ENCODE measurements at places on chromosomes 2 and 18. TPM values are rescaled to one million over a fixed set of nuclear protein-coding genes. Genes with fewer than 3 reads are reported as not detected.

The BMP10 gene
- 0.25 TPM for total RNA-seq

The CTLA4 gene
- not detected for total RNA-seq

The CENPA gene
- total RNA-seq = not detected

The REG1B gene
- total RNA-seq = not detected

The CHRND gene
- total RNA-seq = not detected

The FAP gene
- total RNA-seq = 1.3 TPM

- DNase-seq = no peak
Observed at GRCh38 chr2:11305338-11305737, 39.1 kb downstream of the ROCK2 start.

GRCh38 chr2:146278881-146279280 lies 1565.9 kb upstream of the ACVR2A start:
- no peak for DNase-seq

The PRKAG3 gene
- 0.12 TPM for total RNA-seq

The COX5B gene
- total RNA-seq = 1,390 TPM

GRCh38 chr2:28506112-28506910 lies 10.5 kb downstream of the PLB1 start:
- no peak for DNase-seq

The BOLL gene
- not detected for total RNA-seq

The TCF23 gene
- total RNA-seq = 0.10 TPM

DNA sequence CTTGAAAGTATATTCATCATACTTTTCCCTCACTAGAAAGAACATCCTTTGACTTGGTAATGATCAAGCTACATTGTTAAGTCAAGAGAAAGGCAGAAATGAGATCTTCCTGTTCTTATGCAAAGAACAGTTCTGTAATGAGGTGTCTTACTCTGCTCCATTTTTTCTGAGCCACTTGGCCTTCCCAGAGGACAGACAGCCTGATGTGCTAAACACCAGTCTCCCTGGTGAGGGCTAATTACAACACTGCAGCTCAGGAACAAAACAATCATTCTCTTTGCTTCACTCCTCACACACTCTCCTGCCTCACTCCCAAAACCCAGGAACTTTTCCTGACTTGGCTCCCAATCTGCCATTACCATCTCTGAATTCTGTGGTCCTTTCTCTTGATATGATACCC lies 25.6 kb downstream of the TACR1 start:
- DNase-seq = no peak

DNA sequence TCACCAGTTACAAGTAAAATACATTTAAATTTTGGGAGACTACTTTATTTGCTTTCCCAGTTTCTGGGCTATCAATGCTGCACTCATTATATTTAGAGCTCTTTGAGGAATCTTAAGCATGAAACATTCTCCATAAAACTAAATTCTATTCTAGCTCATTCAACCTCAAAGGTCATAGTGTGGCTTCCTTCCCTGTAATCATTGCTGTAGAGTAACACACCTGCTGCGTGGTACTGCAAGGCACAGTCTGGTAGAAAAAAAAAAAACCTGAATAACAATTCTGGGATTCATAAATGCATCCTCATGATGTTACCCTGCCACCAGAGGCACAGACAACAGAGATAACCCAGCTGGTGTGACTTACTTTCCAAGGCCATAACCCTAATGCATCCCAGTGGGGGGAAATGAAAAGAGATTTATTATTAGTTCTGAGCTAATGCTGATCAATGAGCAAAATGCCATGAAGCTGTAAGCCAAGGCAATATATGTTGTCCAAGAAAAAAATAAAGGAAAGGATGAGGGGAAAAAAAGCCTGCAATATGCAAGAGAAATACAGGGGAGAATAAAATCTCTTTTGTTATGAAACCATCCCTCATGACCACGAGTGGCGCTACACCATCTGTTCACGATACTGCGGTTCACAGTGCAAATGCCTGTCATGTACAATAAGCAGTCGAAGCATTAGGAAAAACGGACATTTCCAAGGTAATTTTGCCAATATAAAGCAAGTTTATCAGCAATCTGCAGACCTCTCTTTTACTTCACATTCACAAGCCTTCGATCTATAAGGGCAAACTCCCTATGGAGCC lies 1481.6 kb upstream of the PIK3C3 start:
- no peak for DNase-seq

DNA sequence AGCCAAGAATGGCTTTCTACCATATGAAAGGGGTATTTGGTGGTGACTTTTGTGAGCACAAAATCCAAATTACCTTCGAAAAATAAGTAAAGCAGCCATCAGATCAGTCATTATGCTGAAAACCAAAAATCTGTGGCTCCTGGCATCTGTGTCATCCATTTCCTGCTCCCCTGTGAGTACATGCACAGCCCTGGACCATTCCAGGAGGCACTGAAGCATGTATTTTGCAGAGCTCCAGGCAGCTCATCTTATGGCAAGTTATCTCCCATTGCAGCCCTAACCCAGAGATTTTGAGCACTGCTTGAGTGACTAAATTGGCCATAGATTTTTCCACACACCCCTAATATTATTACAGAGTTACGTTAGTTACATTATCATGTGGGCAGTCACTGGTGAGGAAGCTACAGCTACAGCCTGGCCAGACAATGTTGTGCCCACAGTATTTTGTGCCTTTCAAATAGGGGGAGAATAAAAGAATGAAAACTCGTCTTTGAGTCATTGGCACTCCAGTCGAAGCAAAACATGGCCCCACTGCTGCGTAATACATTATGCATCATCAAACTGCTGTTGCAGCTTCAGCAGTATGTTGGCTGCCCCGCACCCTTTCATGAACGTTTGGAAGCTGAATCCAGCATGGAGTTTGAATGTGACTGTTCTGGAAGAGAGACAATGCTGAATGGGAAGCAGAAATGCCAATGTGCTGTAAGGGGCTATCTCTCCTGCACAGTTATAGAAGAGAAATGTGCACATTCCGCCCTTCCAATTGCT lies 702.2 kb downstream of the RNF144A start:
- no peak for DNase-seq

The C2orf49 gene
- 18.6 TPM for total RNA-seq

DNA sequence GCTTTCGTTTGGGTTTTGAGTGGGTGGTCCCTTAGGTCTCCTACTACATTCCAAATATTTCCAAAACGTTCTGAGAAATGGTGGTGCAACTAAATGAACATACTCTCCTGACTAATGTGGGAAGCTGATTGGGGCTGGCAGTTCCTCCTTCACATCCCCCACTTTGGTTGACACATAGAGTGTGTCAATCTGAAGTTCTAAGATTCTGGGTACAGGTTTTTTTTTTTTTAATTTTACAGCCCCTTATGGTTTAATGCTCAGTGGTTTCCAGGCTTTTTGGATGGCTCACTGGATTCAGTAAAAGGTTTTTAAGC lies 58.4 kb upstream of the ITGB6 start:
- no peak for DNase-seq

DNA sequence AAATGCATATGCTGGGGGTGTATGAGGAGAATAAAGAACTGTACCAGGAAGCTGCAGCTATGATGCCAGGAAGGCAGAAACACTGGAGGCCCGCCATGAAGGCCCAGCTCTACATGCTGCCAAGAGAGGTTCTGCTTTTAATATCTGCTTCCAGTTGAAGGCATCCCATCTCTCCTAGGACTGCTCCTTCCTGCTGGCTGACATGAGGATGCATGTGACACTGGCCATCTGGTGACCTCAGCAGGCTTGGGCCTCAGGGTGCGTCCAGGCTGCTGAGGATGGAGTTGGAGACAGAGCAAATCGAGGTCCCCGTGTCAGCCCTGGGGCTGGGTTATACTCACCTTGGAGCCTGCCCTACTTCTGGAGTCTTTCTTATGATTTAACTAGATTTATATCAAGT lies 49.0 kb downstream of the PSMG2 start:
- DNase-seq = no peak

DNA sequence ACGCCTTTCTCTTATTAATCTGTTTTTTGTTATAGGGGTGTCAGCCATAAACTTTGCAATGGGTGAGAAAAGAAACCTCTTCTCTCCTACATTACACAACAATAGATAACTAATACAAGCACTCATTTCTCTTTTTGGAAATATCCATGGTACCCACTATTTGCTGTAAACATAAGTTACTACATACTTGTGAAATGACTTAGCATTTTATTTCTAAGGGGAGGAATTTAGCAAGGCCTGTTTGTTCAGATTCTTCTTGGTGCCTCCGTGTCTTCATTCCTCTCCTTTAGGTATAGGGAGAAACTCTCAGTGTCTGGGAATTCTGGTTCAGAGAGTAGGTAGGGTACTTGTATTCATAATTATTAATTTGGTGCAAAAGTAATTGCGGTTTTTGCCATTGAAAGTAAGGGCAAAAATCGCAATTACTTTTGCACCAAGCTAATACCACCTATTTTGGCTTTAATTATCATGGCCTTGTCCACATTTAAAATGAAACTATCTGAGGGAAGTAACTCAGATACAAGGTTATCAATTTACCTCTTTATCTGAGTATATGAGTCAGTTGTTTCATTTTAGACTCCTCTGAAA lies 134.8 kb downstream of the MREG start:
- no peak for DNase-seq

- DNase-seq = no peak
Observed at GRCh38 chr2:43508209-43508608, 87.6 kb downstream of the THADA start.

DNA sequence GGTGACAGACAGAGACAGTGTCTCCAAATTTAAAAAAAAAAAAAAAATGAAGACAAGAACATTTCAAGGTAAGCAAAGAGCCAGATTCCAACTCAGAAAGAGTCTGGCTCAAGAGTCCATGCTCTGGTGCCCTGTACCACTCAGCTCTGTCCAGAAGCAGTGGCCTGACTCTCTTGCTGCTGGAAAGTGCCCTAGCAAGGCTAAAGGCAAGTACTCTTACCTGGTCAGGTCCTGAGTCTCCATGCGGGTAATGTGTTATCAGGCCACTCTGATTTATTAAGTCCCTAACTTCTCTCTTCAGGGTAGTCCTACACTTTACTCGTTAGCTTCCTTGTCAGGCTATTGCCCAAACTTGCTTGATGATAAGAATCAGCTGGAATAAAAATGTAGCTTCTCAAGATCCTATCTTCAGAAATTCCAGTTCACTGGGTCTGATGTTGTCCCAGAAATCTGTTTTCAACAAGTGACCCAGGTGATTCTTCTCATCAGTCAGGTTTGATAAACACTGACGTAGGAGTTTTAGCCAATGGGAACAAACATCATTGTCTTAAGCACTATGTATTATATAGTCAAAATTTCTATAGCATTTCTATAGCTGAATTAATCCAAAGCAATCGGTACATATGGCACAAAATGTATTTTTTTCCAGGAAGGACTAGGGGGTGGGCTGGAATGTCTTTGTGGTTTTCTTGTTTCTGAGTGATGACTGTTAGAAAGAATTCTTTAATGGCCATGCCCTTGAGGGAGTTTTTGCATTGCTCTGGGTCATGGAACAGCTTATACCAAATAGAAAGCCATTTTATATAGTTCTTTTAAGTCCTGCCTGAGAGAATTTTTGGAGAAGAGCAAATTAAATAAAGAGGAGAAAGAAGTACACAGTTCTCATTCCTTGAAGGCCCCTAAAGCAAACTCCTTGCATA lies 139.9 kb upstream of the DNMT3A start:
- no peak for DNase-seq

The RASGRP3 gene
- 53.8 TPM for total RNA-seq

DNA sequence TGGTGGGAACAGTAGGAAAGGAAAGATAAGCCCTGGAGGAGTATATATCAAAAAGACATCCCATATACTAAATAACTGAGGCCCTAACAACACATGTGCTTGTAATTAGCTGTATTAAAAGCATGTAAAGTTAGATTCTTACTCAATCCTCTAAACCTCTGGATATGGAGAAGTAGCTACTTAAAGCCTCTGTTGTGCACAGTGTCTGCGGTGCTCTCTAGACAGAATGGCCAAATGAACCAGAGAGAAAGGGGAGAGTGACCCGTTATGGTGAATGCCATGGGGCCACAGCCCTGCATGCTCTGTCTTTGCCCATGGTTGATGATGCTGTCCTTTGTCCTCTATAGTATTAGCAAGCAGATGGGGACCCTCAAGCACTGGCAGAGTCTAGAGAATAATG lies 104.4 kb upstream of the SLC8A1 start:
- no peak for DNase-seq

The OR6B2 gene
- total RNA-seq = not detected

The RAB6D gene
- total RNA-seq = 0.07 TPM

GRCh38 chr2:147569426-147569825 lies 275.4 kb upstream of the ACVR2A start:
- no peak for DNase-seq

The TEKT4 gene
- total RNA-seq = not detected

The FOXD4L1 gene
- not detected for total RNA-seq

DNA sequence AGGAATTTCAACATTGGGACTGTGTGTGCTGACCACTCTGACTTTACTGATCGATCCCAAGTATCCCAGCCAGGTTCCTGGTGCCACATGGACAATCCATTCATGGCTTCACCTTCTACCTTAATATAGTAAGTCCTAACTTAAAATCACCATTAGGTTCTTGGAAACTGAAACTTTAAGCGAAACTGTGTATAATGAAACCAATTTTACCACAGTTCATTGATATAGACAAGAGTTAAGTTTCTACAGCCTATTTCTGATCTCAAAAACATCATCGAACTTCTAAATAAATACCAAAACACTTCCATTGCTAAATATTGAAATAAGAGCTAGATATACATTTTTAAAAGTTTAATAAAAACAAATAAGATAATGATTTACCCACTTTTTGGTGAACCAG lies 4.4 kb upstream of the EXOC6B start:
- no peak for DNase-seq

DNA sequence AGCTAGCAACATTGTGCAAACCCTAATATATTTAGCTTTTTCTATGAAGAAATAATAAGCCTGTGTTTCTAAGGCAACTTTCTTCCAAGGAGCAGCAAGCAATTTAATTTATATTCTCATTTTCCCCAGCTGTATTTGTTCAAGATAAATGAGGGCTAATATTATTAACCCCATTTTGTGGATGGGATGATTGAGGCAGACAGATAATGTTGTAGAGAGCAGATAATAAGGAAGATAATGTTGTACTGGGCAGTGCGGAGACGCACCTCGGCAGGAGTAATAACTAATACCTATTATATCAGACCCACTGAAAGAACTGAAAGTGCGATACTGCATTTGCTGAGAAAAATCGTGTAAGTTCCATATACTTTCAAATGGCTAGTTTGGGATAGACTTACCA lies 344.1 kb upstream of the FANCL start:
- no peak for DNase-seq
